ENCODE measurements at places on chromosomes 7 and 10. TPM values are rescaled to one million over a fixed set of nuclear protein-coding genes. Genes with fewer than 3 reads are reported as not detected.

The GPR15LG gene
- not detected for total RNA-seq

DNA sequence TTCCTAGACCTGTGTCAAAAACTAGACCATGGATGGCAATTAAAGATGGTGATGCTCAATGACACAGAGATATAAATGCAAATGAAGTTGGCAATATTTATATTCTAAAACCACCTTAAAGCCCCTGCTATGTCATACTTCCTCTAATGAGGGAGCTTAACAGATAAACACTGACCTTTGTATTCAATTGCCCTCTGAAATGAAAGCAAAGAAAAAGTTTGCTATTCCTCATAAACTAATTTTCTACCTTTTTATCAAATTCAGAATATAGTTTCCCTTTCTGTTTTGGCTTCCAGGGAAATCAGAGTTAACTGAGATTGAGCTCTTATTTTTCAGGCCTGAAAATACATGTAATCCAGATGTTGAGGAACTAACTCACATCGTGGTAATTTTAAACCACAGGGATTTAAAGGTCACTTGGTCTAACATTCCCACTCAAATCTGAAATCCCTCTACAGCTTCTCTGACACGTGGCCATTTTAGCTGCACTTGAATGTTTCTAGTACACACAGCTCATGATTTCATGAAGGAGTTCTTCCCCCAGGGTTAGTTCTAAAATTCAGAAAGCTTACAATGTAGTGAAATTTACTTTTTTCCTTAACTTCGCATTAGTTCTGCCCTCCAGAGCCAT lies 37.9 kb upstream of the ABCB5 start:
- no peak for DNase-seq

- DNase-seq, result no peak
Measured at GRCh38 chr7:106618480-106618879, 42.5 kb downstream of the CCDC71L start.

DNA sequence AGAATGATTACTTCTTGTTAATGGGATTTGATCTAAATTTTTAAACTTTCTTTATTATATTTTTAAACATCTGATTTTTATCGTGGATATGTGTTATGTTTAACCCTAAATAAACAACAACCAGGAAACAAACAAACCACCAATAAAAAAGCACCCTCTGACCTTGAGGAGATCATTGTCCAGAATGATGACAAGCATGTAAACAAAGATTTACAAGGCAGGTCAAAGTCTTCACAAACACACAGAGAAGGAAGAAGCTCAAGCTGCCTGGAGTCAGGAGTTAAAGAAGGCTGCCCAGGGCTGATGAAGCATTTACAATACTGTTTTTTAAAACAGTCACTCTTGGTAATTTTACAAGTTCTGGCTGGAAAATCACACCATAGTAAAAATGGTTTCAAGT lies 31.0 kb upstream of the EGFR start:
- DNase-seq, result no peak

DNA sequence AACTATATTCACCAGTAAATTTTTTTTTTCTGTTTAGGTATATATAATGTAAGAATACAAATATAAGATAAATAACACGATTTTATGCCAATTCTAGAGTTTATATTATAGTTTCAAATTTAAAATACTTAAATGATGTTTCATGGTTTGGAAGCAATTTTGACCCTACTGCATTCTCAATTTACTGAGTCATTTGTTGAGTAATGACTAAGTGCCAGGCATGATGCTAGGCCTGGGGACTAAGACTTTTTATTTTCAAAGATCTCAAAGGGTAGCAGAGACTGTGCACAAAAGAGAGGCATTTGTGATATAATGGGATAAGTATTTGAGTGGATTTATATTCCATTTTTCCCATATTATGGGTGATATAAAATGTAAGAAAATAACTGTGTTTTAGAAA lies 78.9 kb upstream of the SMIM30 start:
- no peak for DNase-seq

GRCh38 chr10:90125456-90126255 lies 424.3 kb downstream of the KIF20B start:
- no peak for DNase-seq

DNA sequence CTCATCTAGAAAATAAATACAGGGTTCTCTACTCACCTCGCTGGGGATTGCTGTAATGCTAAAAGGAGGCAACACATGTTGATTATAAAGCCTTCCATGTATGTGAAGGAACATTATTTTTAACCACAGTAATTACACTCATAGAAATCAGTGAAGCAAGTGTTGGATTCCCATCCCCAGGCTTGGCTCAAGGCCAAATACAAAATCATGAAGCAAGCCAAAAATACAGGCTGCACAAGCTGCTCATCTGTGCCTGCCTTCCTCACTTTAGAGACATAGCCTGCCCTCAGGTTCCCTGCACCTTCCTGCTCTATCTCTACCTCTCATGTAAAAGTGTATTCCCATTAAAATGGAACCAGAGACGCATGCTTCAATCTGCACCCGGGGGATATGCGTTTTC lies 1077.1 kb upstream of the C7orf33 start:
- DNase-seq, result no peak

DNA sequence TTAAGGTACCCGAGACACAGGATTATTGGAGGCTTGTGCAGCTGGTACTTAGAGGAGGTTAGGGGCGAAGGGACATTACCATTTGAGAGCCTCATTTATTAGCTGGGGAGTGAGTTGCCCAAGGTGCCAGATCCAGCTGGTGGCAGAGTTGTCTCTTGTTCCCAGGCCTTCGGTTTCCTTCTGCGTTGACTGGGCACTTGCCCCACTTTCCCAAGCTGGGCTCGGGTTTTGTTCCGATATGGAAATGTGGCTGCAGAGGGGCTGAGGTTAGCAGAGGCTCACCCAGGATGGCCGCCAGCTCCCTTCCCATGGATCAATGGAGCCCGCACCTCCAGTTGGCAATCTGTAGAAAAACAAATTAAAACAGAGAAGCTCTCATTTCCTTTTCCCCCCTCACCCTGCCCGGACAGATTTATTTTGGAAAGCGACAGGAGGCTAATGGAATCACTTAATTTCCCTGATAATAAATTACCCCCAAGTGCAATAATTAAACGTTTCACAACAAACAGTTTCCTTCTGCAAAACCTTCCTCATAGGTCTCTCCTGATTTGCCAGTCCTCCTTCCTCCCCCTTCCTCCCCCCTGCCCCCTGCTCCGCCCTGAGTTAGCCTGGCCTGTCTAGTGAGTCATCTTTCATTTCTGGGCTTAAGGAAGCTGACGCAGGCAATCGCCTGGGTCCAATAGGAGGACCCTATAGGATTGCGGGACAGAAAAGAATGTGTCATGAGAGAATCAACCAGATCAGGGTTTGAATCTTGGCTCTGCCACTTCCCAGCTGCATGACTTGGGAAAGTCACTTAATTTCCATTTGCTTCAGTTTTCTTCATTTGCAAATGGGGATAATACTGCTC lies 51.7 kb downstream of the ADRA2A start:
- DNase-seq, result no peak

GRCh38 chr7:54843841-54844355 lies 84.9 kb upstream of the SEC61G start:
- DNase-seq, result no peak

- no peak for DNase-seq
Measured at GRCh38 chr10:103476046-103476768, 2.8 kb downstream of the CALHM3 start.

The GRID1 gene
- 3.0 TPM for total RNA-seq

GRCh38 chr7:112159351-112159750 lies 46.8 kb downstream of the DOCK4 start:
- no peak for DNase-seq

DNA sequence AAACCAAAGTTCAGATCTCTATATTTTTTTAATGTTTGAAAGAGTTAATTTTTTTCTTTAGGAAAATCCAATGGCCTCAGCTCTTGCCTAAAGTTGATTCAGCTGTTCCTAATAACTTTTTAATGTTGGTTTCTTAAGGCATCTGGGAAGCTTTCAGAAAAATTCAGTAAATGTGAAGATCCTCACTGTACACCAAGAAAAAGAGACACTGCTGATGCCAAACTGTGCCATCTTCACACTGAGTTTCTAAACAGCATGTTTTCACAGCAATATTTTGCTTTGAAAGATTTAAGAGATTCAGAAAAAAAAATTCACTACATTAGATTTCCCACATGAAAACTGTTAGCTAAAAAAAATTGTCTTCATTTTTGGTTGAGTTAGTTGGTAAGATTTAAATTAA lies 249.4 kb downstream of the NEBL start:
- DNase-seq, result no peak

DNA sequence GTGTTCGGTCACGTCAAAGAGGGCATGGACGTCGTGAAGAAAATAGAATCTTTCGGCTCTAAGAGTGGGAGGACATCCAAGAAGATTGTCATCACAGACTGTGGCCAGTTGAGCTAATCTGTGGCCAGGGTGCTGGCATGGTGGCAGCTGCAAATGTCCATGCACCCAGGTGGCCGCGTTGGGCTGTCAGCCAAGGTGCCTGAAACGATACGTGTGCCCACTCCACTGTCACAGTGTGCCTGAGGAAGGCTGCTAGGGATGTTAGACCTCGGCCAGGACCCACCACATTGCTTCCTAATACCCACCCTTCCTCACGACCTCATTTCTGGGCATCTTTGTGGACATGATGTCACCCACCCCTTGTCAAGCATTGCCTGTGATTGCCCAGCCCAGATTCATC lies 6.5 kb downstream of the PPIF start:
- no peak for DNase-seq

- no peak for DNase-seq
Measured at GRCh38 chr10:126387931-126388911, at the start of gene ADAM12. Gene ADAM12 (minus strand): TSS chr10:126388477. CDS start chr10:126388145, 332 bp downstream.

DNA sequence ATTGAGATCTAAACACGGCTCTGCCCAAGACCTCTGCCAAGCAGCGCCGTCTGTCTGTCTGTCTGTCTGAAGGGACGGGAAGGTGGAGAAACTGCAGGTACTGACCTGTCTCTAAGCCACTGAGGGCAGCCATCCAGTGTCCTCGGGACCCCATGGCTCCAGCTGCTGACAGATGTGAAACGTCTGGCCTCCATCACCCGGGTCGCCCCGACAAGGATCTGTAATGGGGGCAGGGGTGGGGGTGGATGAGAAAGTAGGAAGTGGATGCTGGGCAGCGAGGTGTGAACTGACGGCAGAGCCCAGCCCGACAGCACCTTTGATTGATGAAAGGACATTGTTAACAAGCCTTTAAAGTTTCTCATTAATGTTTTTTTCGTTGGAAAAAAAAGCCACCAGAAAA lies 193.1 kb downstream of the EBF3 start:
- peak; percentile 59 for DNase-seq

GRCh38 chr10:108904163-108904838 lies 1019.0 kb downstream of the XPNPEP1 start:
- DNase-seq, result no peak

DNA sequence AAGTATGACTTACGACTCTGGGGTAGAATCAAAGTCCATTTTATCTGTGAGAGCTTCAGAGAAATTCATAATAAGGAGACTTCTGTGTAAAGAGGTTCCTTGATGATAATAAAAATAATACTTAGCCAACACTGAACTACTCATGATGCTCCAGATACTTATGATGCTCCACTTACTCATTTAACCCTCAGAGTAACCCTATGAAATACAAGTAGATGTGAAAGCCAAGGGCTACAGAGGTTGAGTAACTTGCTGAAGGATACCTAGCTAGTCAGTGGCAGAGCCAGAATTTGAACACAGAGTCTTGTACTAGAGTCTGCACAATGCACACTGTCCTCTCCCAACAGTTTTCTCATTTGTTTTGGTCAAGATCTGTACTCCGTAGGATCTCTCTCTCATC lies 89.5 kb downstream of the HECW1 start:
- DNase-seq, result no peak

The COL13A1 gene
- total RNA-seq, result 9.5 TPM

The SLC13A1 gene
- not detected for total RNA-seq

The HTRA1 gene
- 104 TPM for total RNA-seq

The LIPM gene
- not detected for total RNA-seq

DNA sequence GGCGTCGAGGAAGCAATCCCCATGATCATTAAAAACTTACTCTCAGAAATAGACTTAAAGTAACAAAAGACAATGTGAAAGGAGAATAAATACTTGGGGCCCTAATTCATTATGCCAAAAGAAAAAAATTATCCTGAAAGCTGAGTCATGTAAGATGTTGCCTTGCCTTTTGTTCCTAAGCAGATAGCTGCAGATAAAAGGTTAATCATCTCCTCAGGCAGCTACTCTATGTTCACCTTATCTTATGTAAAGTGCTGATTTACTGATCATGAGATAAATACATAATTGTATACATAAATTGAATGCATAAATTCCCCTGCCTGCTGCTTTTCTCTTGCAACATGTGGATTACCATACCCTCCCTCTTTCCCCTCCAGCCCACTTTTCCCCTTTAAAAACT lies 28.1 kb upstream of the CREB3L2 start:
- DNase-seq, result no peak

The FAM3C gene
- 51.0 TPM for total RNA-seq

The ZPBP gene
- total RNA-seq, result not detected

The MRLN gene
- total RNA-seq, result not detected

DNA sequence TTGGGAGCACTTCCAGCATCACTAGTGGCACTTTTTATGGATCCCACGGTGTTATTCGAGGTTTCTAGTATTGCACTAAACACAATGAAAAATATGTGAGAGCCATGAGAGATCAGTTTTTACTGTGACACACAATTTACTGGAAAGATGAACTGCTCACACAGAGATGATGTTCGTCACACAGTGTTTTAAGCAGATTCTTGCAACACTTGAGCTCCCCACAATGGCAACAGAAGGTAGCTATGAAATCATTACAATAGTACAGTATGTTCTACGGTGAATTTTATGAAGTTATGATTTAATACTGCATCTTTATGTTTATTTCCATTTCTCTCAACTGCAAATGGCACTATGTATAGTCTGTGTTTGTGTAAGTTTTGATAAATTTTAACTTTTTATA lies 27.4 kb upstream of the ENTPD1 start:
- DNase-seq, result no peak

- no peak for DNase-seq
Measured at GRCh38 chr10:35416619-35417312, 80.5 kb downstream of the CCNY start.

The PNLIPRP2 gene
- not detected for total RNA-seq

GRCh38 chr7:134985894-134986362 lies 380 bp upstream of the AGBL3 start:
- no peak for DNase-seq

DNA sequence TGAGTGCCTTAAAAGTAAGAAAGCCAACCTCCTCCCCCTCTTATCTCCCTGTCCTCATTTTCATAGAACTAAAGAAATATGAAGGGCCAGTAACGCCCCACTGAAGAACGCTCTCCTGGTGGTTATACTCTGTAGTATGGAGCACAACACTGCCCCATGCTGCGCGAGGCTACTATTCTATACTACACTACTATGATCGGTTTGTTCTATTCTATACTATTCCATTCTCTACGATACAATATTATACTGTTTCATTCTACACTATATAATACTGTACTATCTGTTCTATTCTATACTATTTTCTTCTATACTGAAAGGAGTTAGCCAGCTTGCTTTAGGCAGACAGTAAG lies 34.8 kb downstream of the DIP2C start:
- no peak for DNase-seq

GRCh38 chr7:83588602-83589240 lies 60.2 kb downstream of the SEMA3E start:
- no peak for DNase-seq

GRCh38 chr10:74032900-74033655 lies 35.2 kb downstream of the VCL start:
- DNase-seq, result no peak

Measured in cardiac septum (tissue), 1 donor.